ENCODE measurements at places on chromosomes 4 and X. TPM values are rescaled to one million over a fixed set of nuclear protein-coding genes. Genes with fewer than 3 reads are reported as not detected.

GRCh38 chrX:70960730-70961129 lies 29.8 kb upstream of the SLC7A3 start:
- no peak for DNase-seq
- no peaks in the 10 kb centered on the region for H3K4me1 ChIP-seq
- H3K4me3 ChIP-seq: no peak overlapping the region
- no peaks in the 10 kb centered on the region for H3K36me3 ChIP-seq
- no peaks in the 10 kb centered on the region for H3K27me3 ChIP-seq
- no peak overlapping the region for H3K27ac ChIP-seq

DNA sequence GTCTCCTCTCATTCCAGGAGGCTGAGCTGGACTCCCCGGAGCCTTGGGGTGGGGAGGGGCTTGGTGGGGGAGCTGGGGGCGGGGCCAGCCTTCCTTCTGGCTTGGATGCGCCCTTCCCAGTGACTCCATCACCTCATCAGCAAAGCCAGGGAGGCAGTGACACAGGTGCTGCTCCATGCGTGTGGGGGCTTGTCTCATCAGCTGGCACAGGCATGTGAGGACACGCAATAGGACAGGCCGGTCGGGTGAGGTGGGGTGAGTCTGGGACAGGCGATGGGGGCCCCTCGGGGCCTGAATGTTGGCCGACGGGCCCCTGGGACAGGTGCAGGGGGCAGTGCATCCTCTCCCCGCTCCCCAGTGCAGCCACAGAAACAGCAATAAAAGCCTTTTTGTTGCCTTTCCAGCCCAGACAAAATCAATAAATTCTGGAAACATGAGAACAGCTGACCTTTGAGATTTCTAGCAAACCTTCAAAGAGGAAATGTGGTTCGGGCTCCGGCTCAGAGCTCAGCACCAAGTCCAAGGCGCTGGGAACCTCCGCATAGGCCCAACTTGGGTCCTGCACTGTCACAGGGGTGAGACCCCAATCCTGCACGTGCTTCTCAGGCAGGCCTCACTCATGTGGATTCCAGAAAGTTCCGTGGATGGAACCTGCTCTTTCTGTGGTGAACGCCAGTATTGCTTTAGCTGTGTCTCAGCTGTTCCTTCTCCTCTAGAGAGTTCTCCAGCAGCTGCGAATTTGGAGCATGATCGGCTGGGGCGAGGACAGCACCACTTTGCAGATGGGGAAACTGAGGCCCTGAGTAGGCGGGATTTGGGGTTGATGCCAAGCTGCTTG lies 18.5 kb downstream of the ADRA2C start:
- no peak overlapping the region for H3K4me3 ChIP-seq
- no peaks in the 10 kb centered on the region for H3K36me3 ChIP-seq
- peaks cover 6% of the 10 kb centered on the region for H3K27me3 ChIP-seq
- no peak for DNase-seq
- no peaks in the 10 kb centered on the region for H3K4me1 ChIP-seq

The CCKAR gene
- total RNA-seq: not detected

The VEGFC gene
- 1.1 TPM for total RNA-seq

DNA sequence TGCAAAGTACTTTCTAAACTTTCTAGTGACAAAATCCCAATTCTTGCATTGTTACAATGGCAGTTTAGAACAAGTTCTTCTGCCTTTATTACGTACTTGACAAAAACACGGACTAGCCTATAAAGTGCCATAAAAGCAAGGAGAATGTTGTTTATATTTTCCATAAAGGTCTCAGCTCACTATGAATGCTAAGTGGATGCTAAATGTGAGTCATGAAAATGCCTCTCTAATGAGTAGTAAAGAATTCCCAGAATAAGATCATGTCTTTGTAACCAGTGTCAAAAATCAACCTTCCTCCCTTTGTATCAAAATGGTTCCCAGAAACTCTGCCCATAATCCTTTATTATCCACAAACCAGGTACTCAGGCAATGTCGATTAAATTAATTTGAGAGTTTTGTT lies 539.8 kb upstream of the SLIT2 start:
- no peak overlapping the region for H3K27ac ChIP-seq
- H3K27me3 ChIP-seq: no peaks in the 10 kb centered on the region
- H3K4me3 ChIP-seq: no peak overlapping the region
- H3K36me3 ChIP-seq: no peaks in the 10 kb centered on the region

GRCh38 chr4:6582889-6583490 lies 8.0 kb downstream of the MAN2B2 start:
- no peak for DNase-seq
- no peak overlapping the region for H3K27ac ChIP-seq
- no peaks in the 10 kb centered on the region for H3K4me1 ChIP-seq

- H3K27me3 ChIP-seq: peaks cover 5% of the 10 kb centered on the region
- H3K27ac ChIP-seq: no peak overlapping the region
- no peaks in the 10 kb centered on the region for H3K36me3 ChIP-seq
- no peaks in the 10 kb centered on the region for H3K4me1 ChIP-seq
Observed at GRCh38 chrX:20530406-20530921, 263.8 kb upstream of the RPS6KA3 start.

The USP17L25 gene
- not detected for total RNA-seq

The CLRN2 gene
- not detected for total RNA-seq

The SLC30A9 gene
- total RNA-seq: 81.8 TPM

The RTL5 gene
- total RNA-seq: 1.2 TPM

The LONRF3 gene
- 7.8 TPM for total RNA-seq

DNA sequence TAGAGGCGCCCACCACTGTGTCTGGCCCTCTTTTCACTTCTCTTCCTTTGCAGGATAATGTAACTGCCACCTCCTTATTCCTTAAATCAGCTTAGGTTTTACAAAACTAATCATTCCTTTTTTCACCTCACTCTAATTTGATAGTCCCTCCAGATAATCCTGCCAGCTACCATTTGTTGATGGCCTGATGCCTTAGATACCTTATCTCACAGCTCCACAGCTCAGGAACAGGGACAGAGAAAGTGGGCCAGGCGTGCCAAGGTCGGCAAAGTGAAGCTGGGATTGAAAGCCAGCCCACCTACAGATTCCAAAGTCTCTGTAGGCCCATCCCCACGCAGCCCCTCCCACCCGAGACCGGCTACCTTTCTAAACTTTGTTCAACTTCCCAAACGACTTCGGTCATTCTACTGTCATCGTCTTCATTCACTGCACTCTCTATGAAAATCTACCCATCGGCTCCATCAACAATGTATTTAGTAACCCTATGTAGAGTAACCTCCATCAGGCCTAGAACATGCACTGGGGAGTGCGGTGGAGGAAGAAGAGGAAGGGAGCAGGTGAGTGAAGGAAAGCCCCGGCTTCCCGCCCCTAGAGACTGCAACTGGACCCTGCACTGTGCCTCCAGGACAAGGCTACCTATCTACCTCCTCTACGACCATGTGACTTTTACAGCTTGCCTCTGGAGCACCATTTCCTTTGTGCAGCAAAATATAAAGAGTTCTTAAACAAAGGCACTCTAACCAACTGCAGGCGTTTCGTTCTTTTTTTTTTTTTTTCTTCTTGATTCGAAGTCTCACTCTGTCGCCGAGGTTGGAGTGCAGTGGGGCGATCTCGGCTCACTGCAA lies 1.5 kb downstream of the CASP6 start:
- no peaks in the 10 kb centered on the region for H3K27me3 ChIP-seq
- H3K4me1 ChIP-seq: no peaks in the 10 kb centered on the region
- peak; percentile 68 for DNase-seq

The SRPX2 gene
- total RNA-seq: 4.4 TPM

The VCX3A gene
- not detected for total RNA-seq

The C4orf46 gene
- total RNA-seq: 7.4 TPM

- H3K27ac ChIP-seq: no peak overlapping the region
- no peak overlapping the region for H3K4me3 ChIP-seq
- DNase-seq: no peak
Observed at GRCh38 chrX:127037159-127037558, 217.6 kb downstream of the PRR32 start.
